ENCODE measurements at places on chromosomes 5 and 9.

DNA sequence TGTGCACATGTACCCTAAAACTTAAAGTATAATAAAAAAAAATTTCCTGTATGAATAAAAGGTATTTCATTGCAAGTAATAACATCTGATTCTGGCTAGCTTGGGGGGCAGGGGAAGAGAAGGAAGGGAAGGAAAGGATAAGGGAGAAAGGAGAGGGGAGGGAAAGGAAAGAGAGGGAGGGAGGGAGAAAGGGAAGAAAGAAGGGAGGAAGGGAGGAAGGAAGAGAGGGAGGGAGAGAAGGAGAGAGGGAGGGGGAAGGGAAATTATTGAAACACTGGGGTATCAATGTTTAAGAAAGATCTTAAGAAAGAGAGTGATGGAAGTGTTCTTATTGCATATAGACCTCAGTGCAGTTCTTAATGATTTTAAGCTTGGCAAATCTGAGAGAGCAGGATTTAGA, 129.8 kb upstream of the ZNF366 start:
- no peak for DNase-seq

DNA sequence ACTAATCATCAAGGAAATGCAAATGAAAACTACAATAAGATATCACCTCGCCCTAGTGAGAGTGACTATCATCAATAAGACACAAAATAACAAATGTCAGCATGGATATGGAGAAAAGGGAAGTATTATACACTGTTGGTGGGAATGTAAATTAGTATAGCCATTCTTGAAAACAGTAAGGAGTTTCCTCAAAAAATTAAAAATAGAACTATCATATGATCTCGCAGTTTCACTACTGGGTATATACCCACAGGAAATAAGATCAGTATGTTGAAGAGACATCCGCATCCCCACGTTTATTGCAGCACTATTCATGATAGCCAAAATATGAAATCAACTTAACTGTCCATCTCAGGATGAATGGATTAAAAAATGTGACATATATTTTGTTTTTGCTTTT, 31.6 kb upstream of the STK32A start:
- no peak for DNase-seq

GRCh38 chr9:137760426-137760825, 117.2 kb upstream of the CACNA1B start:
- no peak for DNase-seq

- peak; percentile 37 for DNase-seq
Observed at GRCh38 chr5:96885518-96886338, 9.4 kb downstream of the ERAP2 start.

GRCh38 chr9:71384343-71384742, 262.9 kb upstream of the TRPM3 start:
- no peak for DNase-seq

DNA sequence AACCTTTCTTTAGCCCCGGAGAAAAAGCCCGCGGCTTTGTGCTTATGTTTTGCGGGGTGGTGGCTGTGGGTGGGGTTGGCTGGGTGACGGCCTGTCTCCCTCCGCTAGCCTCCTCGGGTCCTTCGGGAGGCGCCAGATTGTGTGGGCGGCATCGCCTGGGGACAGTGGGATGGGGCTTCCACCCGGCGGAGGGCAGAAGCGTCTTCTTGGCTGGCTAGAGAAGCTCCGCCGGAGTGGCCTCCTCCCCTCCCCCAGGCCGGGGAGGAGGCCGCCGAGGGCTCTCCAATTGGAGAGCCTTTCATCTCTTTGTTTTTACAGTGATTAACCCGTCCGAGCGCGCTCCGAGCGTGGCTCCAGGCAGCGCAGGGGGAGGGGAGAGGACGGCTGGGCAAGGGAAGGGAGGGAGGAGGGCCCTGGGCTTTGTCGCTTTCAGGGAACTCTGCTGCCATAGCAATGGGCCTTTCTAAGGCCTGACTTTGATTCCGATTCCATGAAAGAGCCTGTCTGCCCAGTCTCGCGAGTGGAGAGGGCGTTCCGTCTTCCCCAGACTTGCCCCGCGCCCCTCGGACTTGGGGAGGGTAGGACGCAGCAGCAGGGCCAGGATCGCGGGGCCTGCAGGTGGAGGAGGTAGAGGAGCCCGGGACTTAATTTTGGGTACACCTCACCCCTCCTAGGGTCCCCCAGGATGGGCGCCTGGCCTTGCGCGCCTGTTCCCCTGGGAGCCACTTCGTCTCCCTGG, 36.7 kb upstream of the TIFAB start:
- DNase-seq: peak; percentile 31

DNA sequence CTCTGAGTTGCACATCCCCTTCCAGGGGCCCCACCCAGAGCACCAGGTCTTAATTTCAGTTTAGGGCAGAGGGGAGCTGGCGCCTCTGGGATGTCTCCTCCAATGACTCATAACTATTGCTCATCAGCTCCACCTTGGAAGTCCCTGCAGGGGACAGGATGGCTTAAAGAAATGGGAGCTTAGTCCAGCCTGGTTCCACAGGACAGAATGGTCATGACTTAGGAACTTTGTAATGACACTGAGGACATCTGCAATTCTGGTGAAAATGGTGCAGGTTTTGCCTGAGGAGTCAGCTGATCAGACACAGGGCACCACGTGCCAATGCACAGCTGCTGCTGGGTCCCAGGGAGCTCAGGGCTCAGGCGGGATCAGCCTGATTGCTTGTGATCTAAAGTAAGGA, 16.4 kb upstream of the PPP1R26 start:
- DNase-seq: peak; percentile 19

GRCh38 chr5:107874795-107875194, 204.1 kb upstream of the EFNA5 start:
- DNase-seq: no peak

DNA sequence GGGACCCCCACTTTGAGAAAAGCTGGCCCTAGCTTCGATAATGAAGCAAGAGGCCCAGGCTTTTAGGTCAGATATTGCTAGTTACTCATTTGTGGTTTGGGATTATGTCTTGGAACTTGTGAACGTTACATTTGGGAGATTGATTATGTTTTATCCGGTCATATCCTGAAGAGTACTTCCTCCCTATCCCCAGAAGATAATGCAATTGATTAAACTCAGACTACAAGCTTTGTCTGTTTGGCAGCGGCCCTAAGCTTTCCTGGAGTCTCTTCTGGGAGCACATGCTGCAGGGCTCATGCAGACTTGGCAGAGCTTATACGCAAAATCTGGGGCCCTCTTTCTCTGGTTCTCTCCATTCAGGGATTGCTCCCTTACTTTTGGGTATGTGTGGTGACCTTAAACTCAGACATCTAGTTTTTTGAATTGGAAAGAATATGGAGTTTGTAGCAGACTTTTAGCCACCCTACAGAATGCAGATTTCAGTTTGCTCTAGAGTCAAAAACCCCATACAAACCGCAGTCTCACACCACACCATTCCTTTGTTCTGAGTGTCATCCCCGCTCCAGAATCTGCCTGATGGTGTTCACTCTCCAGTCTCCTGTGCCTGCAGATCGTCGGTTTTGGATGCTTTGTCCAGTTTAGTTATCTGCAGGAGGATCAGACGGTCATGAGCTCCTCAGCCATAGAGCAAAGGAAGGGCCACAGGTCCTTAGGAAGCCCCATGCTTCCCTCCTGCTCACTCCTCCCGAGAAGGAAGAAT, 449.5 kb upstream of the TRPC7 start:
- DNase-seq: no peak

- DNase-seq: no peak
Observed at GRCh38 chr5:58499941-58500340, 8.7 kb downstream of the GAPT start.

- DNase-seq: peak; percentile 56
Observed at GRCh38 chr9:128927731-128928411, 7.1 kb downstream of the PHYHD1 start.

DNA sequence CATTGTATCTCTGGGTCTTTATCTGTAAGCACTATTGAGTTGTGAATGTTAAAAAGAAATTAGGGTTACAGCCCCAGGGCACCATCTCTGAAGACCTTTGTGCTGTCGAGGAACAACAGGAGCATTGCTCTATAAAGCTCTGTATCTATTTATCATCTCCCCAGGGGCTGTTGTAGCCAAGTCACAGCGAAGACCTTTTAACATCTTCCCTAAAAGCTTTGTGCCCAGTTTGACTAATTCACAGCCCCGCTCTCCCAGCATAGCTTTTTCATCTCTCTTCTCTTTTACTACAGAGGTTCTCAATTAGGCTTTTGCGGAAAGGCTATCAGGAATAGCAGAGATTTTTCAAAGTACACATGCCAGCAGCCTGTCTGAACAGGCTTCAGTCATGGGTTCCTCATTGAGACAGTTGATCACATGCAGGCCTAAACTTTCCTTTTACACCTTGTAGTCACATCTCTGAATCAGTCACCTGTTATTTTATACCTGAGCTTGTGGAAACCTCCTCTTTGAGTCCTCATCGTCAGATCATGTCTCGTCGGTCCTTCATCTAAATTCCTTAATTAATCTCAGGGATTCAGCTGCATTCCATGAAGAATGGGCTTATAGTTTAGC, 140.5 kb downstream of the NPR3 start:
- DNase-seq: no peak

DNA sequence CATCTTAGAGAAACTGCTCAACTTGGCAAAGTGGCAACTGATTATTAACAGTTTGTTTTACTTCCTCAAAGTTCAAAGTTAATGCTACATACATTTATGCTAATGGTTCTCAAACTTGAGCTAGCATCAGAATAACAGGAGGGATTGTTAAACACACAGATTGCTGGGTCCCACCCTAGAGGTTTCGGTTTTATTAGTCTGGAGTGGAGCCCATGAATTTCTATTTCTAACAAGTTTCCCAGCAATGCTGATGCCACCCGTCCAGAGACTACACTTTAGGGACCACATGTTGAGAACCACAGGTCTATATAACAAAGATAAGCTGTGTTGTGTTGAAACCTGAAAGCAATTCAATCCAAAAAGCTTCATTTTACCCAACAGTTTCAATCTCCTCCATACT, 95.3 kb downstream of the FBXW11 start:
- no peak for DNase-seq

DNA sequence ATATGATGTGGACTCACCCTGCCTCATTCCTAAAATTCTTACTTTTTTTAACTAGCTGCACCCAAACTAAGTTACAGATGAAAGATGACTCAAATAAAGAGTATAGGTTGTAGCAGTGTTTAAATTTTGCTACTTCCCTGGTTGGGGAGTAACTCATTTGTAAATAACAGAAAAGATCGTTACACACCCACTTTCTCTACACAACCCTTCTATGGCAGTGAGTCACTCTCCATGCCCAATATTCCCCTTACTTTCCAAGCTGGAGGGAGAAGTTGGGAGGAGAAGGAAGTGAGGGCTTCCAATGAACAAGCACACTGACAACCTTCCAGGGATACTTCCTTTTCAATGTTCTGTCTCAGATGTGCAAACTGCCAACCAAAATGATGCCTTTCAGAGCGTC, 1.9 kb downstream of the RASEF start:
- DNase-seq: peak; percentile 50

DNA sequence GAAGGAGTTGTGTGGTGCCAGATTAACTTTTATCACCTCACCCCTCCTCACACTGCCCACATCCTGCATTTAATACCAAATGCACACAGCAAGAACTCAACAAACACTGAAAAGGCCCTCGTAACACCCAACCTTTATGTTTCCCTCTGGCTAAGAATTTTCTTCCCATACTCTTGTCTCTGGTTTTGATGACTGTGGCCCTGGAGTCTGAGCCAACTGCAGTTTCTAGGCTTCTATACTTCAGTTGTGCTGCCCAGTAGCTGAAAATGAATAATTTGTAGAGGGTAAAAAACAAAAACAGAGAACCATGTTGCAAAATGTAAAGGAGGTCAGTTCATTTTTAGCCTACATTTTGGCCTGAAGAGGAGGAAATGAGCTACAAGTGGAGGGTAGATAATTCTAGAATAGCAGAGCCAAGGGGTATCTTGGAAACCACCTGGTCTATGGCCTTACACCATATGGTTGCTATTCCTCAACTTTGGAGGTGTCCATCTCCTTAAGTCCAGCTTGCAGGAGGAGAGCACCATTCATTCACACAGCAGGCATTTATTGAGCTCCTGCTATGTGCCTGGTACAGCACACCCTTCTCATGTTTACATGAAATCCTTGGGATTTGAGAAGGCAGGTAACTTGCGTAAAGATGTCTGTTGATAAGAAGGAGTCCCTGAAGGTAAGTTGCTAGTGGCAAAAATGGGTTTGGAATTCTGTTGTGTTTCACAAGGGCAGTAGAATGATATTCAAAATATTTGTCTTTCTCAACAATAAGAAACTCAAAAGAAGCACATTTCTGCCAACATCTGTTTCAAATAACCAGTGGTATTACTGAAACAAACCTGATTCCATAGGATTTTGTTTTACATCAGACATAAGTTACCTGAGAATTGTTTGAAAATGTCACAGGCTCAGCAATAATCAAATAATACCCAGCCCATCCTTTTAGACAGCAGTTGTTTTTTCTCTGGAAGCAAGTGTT, 83.8 kb upstream of the TNFAIP8 start:
- no peak for DNase-seq

- DNase-seq: no peak
Observed at GRCh38 chr5:67989456-67989855, 226.1 kb upstream of the PIK3R1 start.

- peak; percentile 45 for DNase-seq
Observed at GRCh38 chr9:5799314-5799713, 33.6 kb downstream of the ERMP1 start.

GRCh38 chr9:106860721-106861639, 2.0 kb upstream of the ZNF462 start:
- peak; percentile 57 for DNase-seq

DNA sequence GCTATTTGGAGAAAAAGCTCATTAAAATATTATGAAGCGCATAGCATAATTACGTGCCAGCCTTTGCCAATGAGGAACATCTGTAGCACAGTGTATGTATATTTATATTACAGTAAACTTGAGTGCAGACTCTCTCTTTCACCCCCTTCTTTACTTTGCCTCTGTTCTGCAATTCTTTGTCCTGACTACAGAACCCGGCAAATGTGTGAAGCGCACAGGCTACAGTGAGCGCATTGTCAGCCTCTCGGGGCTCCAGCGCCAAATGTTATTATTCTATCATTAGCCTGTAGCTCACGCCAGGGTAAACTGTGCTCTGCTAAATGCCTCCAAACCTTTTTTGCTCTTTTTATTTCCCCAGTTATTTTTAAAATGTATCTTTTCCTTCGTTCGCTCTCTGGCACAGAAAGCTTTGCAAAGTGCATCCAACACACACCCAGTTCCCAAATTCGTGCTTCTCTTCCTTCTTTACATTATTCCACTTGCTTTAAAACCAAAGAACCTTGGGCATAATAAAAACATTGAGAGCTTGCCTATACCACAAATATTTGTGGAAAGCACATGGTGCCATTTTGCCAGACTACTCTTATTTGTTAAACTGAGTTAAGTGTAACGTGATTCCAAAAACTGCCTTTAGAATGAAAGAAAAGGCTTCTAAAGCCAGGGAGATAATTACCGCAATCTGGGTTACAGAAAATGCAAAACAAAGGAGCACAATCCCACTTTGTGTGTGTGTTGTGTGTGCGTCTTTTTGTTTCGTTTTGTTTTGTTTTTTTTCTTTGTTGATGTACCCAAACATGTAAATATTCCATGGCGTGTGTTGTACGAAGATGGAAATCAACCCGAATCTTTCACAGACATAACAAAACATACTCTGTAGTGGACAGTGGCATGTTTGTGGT, 164.1 kb upstream of the MPDZ start:
- no peak for DNase-seq

Measured in ACHN (cell line).